ENCODE measurements at places on chromosomes 3 and 15.

- no peak for DNase-seq
Measured at GRCh38 chr3:12252889-12253288, 36.0 kb upstream of the PPARG start.

DNA sequence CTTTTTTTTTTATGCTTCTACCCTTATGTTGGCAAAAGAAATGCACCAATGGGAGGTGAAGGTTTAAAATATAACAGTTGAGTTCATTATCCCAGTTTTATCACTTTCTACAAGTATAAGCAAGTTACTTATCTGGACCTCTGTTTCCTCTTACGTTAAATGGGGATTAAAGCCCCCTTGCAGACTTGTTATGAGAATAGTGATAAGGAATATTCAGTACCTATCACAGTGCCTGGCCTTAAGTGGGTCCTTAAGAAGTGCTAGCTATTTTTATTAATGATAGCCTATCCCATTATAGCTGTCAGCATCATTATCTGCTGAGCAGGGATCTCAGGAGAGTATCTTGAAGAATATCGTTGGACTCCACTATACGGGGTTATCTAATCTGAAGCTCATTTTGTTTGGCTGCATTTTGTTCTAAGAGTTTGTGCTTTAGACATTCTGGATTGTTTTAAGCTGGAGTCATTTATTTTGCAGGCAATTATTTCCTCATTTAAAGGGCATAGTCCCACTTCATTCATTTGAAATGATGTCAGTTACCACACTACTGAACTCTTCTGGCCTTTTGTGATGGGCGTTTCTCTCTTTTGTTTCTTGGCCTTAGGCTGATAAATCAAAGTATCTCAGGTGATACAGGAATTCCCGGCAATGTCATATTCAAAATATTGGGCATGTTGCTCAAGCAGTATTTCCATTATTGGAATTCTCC is 28.8 kb downstream of the RAB8B start:
- no peak for DNase-seq

DNA sequence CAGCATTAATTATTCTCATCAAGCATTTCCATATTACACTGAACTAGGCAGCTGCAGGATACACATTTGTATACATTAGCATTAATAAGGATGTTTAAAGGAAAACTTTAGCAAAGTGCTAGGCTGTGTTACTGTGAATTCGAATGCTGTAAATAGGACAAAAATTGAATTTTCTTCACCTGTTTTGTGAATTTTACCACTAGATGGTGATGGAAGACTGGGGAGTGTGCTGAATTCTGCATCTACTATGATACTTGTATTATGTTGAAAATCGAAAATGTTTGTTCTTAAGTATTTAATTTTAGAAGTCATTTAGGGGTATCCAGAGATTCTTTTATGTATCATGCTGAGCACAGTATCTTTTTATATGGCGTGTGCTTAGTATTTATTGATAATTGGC is 12.3 kb upstream of the P2RY14 start:
- DNase-seq: no peak

GRCh38 chr3:23808525-23808924 is 2.8 kb downstream of the UBE2E1 start:
- no peak for DNase-seq

- no peak for DNase-seq
Measured at GRCh38 chr3:142931222-142931621, 32.3 kb downstream of the PAQR9 start.

GRCh38 chr3:189368384-189368783 is 196.6 kb downstream of the TPRG1 start:
- DNase-seq: no peak

GRCh38 chr15:85828126-85828525 is 33.4 kb upstream of the KLHL25 start:
- DNase-seq: no peak

DNA sequence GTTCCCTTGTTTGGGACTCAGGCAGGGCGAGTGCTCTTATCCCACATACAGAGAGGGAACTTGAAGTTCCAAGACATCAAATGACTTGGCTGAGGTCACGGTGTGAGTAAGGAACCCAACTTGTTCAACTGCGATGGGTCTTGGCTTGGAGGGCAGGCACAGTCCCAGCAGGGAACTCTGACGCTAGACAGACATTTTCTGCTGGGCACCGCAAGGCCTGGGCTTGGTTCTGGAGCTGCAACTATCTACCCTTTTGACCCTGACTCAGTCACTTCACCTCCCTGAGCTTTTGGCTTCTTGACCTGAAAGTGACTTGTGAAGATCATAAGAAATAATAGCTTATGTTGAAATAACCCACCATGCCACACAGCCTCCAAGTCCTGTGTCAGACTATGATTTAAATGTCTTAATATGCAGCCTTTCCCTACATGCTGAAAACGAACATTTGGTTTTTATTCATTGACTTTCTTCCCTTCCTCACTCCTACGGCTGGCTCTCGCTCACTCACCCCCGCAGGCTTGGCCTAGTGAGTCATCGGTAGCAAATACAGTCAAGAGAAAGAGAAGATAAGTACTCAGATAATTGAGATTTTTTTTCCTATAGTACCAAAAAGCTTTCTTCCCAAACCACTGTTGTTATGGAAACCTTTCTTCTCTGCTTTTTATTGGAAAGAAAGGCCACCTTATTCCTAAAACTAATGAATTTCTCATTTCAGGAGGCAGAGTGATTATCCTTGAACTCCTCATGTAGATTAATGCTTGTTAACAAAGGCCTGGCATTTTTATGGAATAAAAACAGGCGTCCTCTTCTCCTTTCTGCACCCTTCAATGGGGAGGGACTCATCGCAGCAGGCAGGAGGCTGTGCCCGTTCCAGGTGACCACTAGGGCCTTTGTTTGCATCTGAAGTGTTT is 178.4 kb downstream of the ATP10A start:
- DNase-seq: no peak

GRCh38 chr3:85576697-85577200 is 618.0 kb downstream of the CADM2 start:
- no peak for DNase-seq

DNA sequence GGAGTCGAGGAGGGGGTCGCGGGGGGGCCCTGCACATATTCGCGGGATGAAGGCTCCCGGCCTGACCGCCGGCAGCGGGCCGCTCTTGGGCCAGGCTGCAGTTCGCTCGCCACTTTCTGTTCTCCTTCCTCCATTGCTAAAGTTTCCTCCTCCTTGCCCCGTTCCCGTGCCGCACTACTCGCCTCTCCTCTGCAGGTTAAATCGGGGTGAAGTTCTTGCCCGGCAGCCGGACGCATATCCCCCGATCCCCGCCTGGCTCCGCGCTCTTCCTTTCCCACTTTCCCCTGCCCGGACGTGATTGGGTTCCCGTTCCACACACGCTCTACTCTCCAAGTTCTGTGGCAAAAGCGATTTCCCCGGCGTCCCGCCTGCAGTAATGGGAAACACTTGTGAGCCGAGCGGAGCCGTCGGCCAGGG is 556 bp downstream of the CRYBG3 start:
- DNase-seq: no peak

DNA sequence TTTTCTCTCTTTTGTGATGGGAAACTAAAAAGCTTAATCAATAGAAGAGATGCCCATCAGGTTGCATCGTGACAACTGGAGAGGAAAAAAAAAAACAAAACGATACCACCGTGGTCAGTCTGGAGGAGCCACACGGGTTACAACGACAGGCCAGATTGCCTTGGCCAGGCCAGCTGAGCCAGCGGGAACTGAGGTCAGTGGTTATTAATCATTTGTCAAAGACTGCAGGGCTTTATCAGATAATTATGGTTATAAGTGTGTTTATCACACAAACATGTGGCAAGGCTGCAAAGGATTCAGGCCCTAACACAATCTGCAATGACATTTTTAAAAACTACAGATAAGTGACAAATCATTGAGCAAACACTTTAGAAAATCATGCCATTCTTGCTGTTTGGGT is 135.0 kb upstream of the FAM3D start:
- DNase-seq: no peak

DNA sequence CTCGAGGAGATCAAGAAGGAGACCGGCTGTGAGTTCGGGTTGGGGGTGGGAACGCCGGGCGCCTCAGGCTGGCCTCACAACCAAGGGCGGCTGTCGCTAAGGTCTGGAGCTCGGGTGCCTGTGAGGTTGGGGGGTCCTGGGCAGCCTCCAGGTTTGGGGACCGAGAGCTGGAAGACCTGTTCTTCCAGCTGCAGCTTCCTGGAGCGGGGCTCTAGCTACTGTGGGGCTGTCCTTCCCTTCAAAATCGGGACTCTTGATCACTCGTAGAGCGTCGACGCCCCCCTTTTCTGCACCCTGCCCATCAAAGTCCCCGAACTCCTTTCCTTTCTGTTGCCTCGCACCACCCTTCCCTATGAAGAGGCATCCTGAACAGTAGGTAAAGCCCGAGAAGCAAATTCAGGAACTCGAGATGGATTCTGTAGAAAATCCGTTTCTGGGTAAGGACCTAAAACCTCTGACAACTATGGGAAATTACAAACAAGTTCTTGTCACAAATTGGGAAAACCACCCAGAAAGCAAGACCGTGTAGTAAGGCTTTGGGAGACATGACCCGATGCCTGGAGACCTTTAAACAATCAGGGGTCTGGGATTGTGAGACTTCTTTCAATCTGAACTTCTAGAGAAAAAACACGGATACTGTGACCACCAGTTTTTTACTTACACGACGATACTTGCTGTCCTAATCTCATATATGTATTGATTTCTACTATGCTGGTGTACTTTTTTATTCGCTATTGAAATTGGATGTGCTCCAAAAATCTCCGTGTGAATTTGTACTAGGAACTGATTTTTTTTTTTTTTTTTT is 556 bp downstream of the CHP1 start:
- DNase-seq: no peak

DNA sequence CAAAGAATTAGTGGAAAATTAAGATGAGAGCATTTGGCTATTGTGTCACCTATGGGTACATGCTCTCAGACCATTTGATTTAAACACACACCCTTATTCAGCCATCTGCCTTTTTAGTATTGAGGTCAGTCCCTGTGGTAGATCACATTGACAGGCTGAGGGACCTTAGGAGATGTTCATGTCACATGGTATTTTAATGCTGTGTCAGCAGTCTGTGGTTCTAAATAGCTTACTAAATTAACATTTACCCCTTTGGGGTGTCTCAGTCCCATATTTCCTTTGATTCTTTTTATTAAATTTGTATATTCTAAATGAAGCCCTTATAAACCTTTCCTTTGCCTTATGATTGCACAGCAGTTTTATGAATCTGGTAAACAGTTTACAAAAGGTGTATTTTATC is 2.3 kb downstream of the RBM5 start:
- no peak for DNase-seq

DNA sequence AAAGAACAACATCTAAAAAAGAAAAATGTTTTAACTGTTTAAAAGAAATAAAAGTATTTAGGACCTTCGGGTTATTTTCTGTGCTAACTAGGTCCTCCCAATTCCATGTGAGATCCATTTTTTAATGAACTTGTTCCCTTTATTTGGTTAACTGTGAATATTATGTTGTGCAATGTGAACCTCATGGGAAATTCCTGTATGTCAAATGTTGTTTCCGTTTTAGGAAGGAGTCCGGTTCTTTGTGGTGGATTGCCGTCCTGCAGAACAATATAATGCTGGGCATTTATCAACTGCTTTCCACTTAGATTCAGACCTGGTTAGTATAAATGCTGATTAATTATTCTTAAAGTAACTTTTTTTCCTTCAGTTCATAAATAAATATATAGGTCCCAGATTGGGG is 35.5 kb upstream of the NIT2 start:
- no peak for DNase-seq

GRCh38 chr15:87639305-87640011 is 617.1 kb downstream of the NTRK3 start:
- no peak for DNase-seq

GRCh38 chr3:15010664-15011063 is 54.5 kb downstream of the MRPS25 start:
- no peak for DNase-seq

DNA sequence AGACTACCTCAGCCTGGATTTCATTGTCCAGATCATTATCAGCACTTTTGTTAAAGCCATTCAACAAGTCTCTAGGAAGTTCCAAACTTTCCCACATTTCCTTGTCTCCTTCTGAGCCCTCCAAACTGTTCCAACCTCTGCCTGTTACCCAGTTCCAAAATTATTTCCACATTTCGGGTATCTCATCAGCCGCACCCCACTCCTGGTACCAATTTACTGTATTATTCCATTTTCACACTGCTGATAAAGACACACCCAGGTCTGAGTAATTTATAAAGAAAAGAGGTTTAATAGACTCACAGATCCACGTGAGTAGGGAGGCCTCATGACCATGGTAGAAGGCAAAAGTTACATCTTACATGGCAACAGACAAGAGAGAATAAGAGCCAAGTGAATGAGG is 1198.3 kb upstream of the ALCAM start:
- no peak for DNase-seq

All from stimulated activated CD8-positive, alpha-beta memory T cell treated with anti-CD3 and anti-CD28 coated beads, Interleukin-4, amount 100 ng/mL, for 4 hours (primary cell).